ENCODE measurements at places on chromosomes 4 and X.
A peak's percentile ranks its signal among the peaks of the same experiment; 100 is the strongest.

DNA sequence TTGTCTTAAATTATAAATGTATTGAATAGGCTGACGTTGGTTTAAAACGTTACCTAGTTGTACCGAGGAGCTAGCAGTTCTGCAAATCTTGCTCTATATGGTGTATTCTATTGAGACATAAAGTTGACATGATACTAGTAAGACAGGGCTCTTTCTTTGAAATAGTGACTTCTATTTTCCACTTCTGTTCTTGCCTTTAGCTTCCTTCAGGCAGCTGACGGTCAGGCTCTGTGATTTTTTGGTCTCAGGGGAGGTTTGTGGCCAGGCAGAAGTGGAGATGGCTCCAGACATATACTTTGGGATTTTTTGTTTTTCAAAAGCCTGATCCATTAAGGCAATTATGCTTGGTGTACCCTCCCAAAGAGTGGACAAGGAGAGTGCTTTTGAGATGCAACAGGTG lies 95.2 kb downstream of the SLC34A2 start:
- no peak for DNase-seq

DNA sequence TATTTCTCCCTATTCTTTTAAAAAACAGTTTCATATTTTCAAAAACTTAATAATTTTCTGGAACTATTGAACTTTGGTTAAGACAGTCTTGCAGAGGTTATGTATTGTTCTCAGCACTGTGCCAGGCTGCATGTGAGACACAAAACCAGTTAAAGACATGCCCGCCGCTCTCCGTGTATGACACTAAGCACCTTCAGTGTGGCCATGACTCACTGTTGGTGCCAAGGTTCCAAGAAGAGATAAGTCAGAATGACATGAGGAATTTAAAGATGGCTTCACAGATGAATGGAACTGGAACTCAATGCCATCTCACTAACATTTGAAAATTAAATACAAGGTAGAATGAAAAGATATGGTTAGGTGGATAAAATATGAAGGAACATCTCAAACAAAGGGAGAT lies 525.5 kb upstream of the ZFP42 start:
- no peak for DNase-seq

- DNase-seq = no peak
Measured at GRCh38 chr4:170127758-170128157, 38.0 kb upstream of the AADAT start.

GRCh38 chr4:109005523-109005922 lies 242.7 kb upstream of the ETNPPL start:
- DNase-seq = no peak

GRCh38 chrX:30824275-30824674 lies 64.8 kb downstream of the TAB3 start:
- DNase-seq = no peak

DNA sequence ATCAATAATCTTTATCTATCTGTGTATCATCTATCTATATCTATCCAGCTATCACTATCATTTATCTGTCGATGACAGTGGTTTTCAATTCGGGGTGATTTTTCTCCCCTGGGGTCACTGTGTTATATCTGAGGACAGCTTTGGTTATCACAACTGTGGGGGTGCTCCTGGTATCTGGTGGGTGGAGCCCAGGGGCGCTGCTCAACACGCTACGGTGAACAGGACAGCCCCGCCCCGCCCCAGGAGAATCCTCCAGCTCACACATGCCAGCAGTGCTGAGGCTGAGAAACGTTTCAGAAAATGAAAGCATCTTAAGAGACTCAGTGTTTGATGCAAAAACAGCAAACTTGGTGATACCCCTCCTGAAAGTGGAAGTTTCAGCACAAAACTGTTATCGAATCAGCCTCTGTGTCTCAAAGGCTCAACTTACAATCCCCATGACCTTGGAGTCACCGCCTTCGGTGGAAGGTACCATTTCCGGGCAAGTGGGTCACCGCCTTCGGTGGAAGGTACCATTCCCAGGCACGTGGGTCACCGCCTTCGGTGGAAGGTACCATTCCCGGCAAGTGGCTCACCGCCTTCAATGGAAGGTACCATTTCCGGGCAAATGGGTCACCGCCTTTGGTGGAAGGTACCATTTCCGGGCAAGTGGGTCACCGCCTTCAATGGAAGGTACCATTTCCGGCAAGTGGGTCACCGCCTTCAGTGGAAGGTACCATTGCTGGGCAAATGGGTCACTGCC lies 315.3 kb downstream of the DHRSX start:
- DNase-seq = no peak

DNA sequence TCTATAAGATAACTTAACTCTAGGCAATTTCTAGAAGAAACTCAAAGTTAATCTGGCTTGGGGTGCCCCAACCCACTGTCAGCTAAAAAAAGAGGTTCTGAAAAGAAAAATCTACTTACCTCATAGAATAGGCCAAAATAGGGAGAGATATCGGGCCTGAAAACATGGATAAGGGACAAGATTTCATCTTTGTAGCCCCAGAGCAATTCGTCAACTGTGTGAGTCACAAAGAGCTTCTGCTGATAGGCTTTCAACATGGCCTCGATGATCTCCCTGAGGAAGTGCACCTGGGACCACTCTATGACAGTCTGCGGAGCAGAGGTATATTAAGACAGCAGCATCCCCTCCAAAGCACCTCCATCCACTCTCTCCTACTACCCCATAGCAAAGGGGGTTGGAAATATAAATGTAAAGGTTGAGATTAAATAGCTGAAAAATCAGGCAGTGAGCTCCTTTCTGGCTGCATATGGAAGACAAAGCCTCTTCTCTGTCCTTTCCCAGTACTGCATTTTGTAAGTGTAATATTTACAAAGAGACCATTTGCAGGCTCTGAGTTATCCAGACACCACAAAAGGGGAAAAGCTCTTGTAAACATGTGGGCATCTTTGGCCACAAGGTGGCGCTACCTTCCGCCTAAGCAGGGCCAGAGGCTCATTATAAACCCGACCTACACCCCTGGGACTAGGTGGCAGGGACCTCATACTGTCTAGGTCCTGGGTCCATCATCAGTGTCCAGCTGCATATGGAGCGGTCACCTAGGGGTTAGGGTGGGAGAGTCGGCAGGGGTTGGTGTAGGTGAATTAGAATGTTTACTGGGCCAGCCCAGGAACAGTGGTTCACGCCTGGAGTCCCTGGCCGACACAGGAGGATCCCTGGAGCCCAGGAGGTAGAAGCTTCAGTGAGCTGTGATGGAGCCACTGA lies 31.5 kb upstream of the NUP54 start:
- DNase-seq = peak; percentile 43

- no peak for DNase-seq
Measured at GRCh38 chrX:131725001-131725654, 181.3 kb downstream of the OR13H1 start.

DNA sequence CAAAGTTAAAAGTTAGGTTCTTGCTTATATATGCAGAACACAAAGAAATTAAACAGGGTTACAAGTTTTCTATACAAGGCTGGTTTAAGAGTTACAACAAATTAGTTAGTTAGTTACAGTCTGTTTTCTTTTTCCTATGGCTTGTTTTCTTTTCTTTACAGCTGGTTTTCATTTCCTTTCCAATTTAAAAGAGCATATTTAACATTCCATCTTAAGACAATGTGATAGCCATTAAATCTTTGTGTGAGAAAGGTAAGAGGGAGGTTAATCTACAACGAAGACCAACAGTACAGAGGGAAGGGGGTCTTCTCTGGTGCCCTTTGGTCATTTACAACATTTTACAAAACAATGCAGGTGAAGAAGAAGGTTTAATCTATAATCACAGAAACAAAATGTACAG lies 290.6 kb downstream of the ZNF674 start:
- DNase-seq = no peak

- DNase-seq = peak; percentile 13
Measured at GRCh38 chr4:37889849-37890800, 759 bp upstream of the TBC1D1 start.

- no peak for DNase-seq
Measured at GRCh38 chr4:94673961-94674360, 83.8 kb upstream of the BMPR1B start.

- DNase-seq = no peak
Measured at GRCh38 chr4:153063490-153063889, 127.4 kb downstream of the FHDC1 start.

GRCh38 chr4:2073808-2074481 lies 14.8 kb downstream of the NAT8L start:
- no peak for DNase-seq

DNA sequence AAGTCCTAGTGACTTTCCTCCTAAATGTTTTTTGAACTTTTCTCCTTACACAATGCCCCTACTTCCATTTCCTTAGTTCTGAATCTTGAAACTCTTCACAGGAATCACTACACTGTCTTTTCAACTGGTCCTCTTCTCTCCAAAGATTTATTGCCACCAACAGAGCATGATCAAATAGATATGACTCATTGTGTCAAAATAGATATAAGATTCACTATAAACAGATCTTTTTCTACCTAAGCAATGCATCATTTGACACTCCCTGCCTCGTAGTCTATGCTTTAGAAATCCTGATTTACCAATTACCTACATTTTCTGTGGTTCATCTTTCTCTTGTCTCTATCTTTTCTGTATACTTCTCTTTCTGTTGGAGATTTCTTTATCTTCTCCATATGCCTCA lies 789.6 kb upstream of the SLIT2 start:
- DNase-seq = no peak

DNA sequence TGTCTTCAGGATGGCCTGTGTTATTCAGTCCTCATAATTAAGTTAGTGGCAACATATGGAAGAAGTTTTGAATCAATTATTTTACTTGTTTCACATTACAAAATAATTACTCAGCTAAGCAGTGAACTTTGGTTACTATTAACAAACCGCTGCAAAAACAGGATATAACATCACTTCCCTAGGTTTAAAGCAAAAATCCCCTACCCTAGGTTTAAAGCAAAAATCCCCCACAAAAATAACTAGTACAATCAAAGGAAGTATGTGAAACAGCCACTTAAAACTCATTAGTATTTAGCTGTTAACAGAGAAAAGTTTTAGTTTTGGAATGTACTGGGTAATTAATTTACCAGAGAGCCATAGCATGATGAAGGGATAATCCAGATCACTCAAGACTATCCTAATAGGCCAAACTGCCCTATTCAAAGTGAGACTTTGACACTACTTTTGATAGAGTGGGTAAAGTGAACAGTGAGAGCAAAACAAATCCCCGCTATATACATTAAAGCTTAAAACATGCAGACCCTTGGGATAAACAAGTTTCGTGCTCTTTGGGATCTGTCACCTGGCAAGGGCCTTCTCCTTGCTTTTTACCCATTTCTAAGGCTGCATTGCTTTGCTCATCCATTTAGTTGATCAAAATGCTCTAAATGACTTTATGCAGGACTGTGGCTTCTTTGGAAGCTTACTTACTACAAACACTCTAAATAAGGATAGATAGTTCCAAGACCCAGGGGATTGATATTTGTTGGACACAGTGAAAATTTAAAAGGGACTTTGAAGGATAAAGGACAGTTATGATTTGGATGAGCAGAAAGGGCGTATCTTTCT lies 36.4 kb upstream of the GPR174 start:
- DNase-seq = no peak

- no peak for DNase-seq
Measured at GRCh38 chr4:38691251-38692008, 27.4 kb downstream of the KLF3 start.

DNA sequence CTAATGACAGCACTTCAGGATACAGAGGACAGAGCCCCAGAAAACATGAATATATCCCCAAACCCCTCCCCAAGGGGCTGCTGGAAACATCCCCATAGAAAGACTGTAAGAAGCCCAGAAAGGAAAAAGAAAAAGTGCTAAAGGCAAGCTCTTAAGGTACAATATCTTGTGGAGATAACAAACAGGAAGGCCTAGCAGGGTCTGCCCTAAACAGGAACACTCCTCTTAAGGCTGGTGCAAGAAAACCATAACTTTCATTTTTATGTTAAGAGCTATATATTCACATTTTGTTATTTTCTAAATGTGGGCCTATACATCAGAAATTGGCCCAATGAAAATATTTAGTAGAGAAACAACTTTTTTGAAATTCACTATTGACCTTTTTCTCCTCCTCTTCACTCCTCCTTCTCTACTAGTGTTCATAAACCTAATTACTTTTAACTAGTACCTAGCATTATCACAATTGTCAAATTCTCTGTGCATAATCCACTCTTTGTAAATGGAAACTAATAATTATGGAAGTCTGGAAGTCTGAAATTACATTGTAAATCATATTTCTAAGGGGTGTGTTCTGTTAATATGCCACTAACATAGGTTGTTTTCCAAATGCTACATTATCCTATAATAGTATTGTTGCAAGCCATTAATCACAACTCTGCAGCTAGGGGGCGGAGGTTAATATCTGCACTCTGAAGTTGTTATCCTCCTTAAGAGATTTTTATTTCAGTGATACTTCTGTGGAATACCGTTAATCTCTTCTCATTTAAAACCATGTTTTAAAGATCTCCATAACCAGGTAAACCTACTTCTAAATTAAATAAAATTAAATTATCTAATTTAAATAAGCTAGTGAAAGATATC lies 59.8 kb downstream of the CASK start:
- DNase-seq = no peak
